ENCODE measurements at places on chromosomes 16 and 17.

DNA sequence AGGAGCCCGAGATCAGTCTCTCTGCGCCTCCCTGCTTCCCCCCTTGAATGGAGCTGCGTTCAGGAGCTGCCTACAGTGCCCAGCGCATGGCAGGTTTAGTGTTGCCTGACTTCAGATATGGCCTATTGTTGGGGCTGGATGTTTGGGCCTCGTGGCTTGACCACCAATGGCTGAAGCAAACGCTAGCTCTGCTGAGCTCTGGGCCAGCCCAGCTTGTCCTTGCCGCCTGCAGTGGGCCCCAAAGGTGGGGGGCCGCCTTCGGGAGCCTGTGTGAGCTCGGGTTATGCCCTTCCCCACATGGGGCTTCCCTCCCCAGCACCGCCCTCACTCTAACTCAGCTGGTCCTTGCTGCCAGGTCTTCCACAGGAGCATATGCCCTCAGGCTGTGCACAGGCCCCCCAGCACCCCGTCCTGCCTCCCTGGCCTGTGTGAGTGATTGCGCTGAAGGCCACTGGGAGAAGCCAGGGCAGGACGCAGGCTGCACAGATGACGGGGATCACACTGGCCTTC, 2.0 kb upstream of the METTL26 start:
- DNase-seq = no peak

DNA sequence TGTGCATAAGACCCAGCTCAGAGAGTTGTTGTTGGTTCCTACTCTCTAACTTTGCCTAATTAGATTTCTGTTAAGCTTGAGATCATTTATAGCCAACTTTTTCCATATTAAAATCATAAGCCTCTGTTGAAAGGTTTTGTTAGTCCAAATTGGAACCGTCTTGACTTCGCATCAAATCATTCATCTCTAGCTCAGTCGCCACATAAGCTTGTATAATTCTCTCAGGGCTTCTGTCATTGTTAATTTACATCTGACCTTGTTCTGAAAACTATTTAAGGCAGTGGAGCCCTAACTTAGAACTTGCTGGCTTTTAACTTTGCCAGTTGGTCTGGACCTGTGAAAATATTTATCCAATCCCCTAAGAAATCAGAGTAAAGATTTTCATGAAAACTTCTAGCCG, 107.2 kb downstream of the PITPNC1 start:
- DNase-seq = no peak

- DNase-seq = no peak
These were observed 4.9 kb upstream of the KLHL11 start for GRCh38 chr17:41870097-41870496.

DNA sequence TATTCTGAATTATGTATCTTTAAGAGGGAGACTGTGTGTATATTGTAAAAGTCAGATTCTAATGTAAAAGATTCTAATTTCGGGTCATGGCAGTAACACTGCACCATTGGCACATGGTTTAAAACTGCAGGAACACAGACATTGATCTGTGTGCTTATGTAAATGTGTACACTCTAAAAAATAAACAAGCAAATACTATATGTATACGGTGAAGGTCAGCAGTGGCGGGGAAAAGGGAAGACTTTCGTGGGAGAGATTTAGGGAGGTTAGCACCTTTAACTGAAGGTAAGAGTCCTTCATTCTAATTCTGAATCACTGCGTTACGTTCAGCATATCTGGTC, 157.8 kb upstream of the FAM20A start:
- no peak for DNase-seq

GRCh38 chr17:71757156-71757555, 363.7 kb upstream of the SOX9 start:
- DNase-seq = peak; percentile 10
